MCF 10A (cell line): ENCODE measurements at places on chromosomes 2 and 18. TPM values are rescaled to one million over a fixed set of nuclear protein-coding genes. Genes with fewer than 3 reads are reported as not detected.
A peak's percentile ranks its signal among the peaks of the same experiment; 100 is the strongest.

DNA sequence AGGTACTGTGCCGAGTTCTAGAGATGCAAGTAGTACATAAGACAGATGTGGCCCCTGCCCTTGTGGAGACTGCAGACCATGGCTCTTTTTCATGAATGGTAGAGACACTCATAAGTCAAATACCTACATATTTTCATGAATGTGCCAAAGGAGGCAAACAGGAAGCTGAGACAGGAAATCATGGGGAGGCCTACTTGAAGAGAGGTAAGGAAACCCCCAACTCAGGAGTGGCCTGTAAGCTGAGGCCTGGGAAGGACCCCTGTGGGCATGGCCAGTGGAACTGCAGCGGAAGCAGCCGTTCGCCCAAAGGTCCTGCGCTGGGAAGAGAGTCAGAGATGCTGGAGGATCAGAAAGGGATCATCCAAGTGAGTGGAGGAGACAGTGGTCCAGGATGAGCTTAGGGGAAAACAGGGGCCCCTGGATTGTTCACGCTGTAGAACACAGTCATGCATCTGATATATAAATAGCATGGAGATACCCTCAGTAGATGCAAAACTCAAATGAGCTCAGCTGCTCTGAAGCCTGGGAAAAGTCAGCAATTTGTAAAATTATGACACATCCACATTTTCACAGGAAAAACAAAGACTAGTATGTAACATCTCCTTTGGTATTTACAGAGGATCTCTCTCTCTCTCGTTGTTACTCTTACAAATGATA is 228.9 kb downstream of the NEDD4L start:
- H3K27me3 ChIP-seq, result no peaks in the 10 kb centered on the region
- no peak for DNase-seq

DNA sequence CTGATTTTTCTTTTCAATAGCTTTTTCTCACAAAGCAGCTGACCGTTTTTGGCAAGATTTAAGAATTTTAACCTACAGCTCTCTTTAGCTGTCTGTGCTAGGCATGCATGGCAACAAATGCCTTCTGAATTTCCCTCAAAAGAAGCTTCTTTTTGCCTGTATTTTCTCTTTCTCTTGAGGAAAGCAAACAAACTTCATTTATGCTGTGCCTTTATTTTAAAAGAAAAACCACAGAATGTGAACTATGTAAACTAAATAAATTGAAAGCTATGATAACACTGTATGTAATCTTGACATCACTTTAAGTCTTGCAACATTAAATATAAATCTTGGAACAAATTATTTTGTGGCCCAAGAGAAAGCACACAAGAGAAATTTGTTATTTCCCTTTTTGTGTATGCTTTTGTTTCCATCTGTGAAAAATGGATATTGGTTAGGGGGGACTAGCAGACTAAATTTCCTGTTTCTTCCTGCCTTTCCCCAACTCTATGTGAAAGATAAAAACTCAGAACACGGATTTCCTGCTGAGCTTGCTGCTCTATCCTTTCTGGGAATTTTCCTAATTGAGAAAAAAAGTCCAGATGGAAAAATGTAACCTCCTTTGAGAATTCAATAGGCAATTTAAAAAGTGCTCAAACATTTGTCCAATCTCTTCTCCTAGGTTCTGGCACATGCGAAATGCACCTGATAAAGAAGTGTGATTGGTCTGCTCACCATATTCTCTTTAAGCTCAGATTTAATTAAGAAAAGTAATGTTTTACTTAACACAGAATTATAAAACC is 20.9 kb upstream of the TFPI start:
- H3K4me3 ChIP-seq, result no peak overlapping the region
- peak; percentile 11 for DNase-seq
- H3K27ac ChIP-seq, result peak overlapping the region; percentile 77
- H3K4me1 ChIP-seq, result peaks cover 9% of the 10 kb centered on the region
- H3K36me3 ChIP-seq, result peaks cover 6% of the 10 kb centered on the region
- no peaks in the 10 kb centered on the region for H3K27me3 ChIP-seq

- H3K4me3 ChIP-seq, result no peak overlapping the region
- H3K27me3 ChIP-seq, result peaks cover 27% of the 10 kb centered on the region
- H3K36me3 ChIP-seq, result no peaks in the 10 kb centered on the region
- H3K4me1 ChIP-seq, result peaks cover 19% of the 10 kb centered on the region
- no peak for DNase-seq
These were observed 154.0 kb upstream of the MSH6 start for GRCh38 chr2:47628904-47629303.

DNA sequence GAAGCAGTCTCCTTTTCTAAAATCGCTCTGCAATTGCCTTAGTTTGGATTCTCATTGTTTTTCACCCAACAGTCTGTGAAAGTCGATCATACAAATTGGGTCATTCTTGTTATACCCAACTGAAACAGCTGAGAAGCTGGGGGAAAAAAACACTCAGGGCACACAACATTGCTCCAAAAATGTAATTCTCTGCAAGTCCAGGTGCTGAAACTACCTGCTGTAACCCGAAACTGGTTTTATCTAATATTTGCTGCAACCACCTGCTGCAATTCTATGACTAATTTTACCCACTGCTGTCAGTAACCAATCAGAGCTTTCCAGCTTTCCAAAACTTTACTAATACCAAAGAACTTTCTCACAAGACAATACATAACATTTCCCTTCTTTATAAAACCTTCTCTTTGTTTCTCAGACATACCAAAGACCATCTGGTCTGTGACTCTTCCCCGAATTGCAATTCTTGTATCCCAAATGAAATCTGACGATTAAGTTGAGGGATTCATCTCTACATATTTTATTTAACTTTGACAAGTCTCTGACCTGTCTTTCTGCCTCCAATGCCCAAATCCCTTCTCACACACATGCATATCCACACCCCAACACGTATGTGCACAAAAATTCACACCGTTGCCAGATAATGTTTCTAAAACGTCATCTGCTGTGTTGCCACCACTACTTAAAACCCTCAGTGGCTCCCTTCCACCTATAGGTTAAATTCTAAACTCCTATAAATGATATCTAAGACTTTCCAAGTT is 198.3 kb downstream of the PIEZO2 start:
- H3K27me3 ChIP-seq, result no peaks in the 10 kb centered on the region
- H3K36me3 ChIP-seq, result no peaks in the 10 kb centered on the region
- H3K4me1 ChIP-seq, result peaks cover 15% of the 10 kb centered on the region
- H3K4me3 ChIP-seq, result no peak overlapping the region

- H3K27me3 ChIP-seq, result no peaks in the 10 kb centered on the region
- H3K36me3 ChIP-seq, result peaks cover 13% of the 10 kb centered on the region
- H3K4me1 ChIP-seq, result peaks cover 9% of the 10 kb centered on the region
- no peak for DNase-seq
These were observed 6.9 kb downstream of the HDAC4 start for GRCh38 chr2:239393941-239394340.

GRCh38 chr2:10785260-10785659 is 27.3 kb downstream of the PDIA6 start:
- H3K4me3 ChIP-seq, result no peak overlapping the region
- H3K27me3 ChIP-seq, result no peaks in the 10 kb centered on the region
- no peak for DNase-seq
- no peak overlapping the region for H3K27ac ChIP-seq

DNA sequence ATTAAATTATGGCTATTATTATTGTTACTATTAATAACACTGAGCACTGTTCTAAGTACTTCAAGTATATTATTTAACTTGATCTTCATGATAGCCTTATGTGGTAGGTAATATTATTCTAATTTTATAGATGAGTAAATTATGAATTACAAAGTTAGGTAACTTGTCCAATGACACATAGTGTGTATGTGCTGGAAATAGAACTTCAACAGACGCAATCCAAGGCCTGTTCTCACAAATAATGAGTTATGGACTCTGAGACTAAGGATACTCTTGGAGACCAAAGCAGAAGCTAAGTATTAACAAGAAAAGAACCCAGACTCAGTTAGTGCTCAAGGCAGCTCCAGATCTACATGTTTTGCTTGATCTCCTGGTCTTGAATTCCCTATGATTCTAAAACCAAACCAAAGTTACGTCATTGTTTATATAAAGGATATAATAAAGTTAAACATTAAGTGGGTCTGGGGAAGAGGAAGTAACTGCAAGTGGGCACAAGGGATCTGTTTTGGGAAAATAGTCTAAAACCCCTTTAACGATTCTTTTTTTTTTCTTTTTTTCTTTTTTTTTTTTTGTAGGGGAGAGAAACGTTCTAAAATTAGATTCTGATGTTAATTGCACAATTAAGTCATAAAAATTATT is 211.3 kb downstream of the ERBB4 start:
- peaks cover 9% of the 10 kb centered on the region for H3K27me3 ChIP-seq
- no peak overlapping the region for H3K27ac ChIP-seq
- H3K4me1 ChIP-seq, result no peaks in the 10 kb centered on the region
- no peak for DNase-seq
- H3K36me3 ChIP-seq, result no peaks in the 10 kb centered on the region

DNA sequence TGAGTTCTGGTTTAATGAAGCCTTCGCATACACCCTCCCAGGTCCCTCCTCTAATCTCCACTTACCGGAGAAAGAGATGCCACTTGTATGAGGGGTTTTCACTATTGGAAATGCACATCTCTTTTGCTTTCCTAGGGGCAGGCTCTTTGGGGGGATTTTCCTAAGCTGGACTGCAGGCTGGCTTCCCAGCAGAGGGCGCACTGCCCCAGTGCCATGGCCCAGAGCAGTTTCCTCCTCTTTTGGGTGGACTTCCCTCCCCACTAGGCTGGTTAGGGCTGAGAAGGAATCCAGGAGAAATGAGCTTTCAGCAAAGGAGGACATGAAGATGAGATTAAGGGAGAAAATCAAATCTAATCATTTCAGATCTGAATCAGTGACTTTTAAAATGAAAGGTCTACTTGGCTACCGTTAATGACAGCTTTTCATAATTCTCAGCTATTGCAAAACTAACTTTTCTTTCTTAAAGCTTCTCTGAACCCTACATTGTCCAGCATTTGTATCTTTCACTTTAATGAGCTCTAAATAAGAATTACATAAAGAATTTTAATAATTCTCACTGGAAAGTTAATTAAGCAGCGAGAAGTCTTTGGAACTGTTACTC is 784.1 kb upstream of the FANCL start:
- no peak overlapping the region for H3K27ac ChIP-seq
- peak; percentile 41 for DNase-seq
- no peaks in the 10 kb centered on the region for H3K4me1 ChIP-seq

GRCh38 chr2:1975060-1975459 is 230.7 kb upstream of the PXDN start:
- no peaks in the 10 kb centered on the region for H3K27me3 ChIP-seq
- no peaks in the 10 kb centered on the region for H3K36me3 ChIP-seq
- H3K27ac ChIP-seq, result no peak overlapping the region
- H3K4me3 ChIP-seq, result no peak overlapping the region
- peaks cover 29% of the 10 kb centered on the region for H3K4me1 ChIP-seq

DNA sequence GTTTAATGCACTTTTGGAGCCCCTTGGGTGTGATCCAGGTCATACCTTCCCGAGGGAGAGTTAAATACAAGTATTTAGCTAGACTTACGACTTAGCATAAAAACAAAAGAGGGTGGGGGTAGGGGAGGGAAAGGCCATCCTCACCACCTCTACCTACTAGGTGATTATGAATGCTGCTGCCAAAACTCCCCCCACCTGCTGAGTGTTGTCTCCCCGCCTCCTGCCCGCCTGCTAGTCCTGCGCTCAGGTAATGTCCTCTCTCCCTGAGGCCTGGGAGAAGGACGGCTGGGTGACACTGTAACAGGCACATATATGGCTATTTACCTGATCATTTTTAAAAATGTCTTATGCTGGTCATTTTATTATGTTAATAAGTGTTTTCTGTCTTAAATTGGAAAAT is 3.0 kb upstream of the NCKAP5 start:
- no peak for DNase-seq
- peaks cover 6% of the 10 kb centered on the region for H3K36me3 ChIP-seq
- H3K4me3 ChIP-seq, result no peak overlapping the region

DNA sequence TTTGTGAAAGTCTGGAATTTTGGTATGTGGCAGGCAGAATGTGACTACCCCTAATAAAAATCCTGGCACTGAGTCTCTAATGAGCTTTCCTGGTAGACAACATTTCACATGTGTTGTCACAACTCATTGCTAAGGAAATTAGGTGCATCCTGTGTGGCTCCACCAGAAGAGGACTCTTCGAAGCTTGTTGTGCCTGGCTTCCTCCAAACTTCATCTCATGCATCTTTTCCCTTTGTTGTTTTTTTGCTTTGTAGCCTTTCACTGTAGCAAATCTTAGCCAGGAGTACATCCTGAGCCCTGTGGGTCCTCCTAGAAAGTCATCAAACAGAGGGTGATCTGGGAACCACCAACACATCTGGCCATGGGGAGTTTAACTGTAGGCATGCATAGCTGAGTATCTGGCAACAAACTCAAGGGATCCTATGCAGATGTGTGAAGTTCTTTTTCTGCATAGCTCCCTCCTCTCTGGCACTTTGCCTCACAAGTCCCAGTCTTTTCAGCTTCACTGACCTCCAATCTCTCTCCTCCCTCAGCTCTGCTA is 42.1 kb upstream of the SERTAD2 start:
- H3K27ac ChIP-seq, result no peak overlapping the region
- no peak for DNase-seq
- no peak overlapping the region for H3K4me3 ChIP-seq
- no peaks in the 10 kb centered on the region for H3K36me3 ChIP-seq

- no peaks in the 10 kb centered on the region for H3K36me3 ChIP-seq
- H3K27me3 ChIP-seq, result peaks cover 3% of the 10 kb centered on the region
- H3K27ac ChIP-seq, result no peak overlapping the region
- H3K4me1 ChIP-seq, result no peaks in the 10 kb centered on the region
- H3K4me3 ChIP-seq, result no peak overlapping the region
- no peak for DNase-seq
These were observed 19.4 kb upstream of the DUSP2 start for GRCh38 chr2:96164459-96165184.

GRCh38 chr2:181563101-181563692 is 93.7 kb downstream of the CERKL start:
- no peaks in the 10 kb centered on the region for H3K36me3 ChIP-seq
- no peak overlapping the region for H3K4me3 ChIP-seq
- no peak overlapping the region for H3K27ac ChIP-seq
- H3K27me3 ChIP-seq, result no peaks in the 10 kb centered on the region

DNA sequence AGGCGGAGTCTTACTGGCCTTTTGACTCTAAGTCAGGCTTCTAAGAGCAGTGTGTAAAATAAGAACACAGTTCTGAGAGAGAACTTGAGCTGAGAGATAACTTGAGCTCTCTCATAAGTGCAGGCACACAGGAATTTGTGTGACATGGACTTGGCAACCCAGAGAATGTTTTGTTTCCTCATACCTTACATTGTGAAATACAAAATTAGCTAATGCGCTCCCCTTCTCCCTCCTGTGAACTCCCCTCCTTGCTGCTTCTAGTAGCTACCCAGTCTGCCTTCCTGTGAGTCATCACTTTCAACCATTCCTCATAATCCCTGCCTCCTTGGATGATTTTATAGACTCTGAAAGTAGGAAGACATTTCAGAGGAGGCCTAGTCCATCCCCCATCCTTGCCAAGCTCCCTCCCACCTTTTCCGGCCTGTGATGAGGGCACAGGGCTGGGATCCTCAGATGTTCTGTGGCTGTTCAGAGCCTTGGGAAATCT is 22.6 kb downstream of the FER1L5 start:
- H3K4me1 ChIP-seq, result no peaks in the 10 kb centered on the region
- no peaks in the 10 kb centered on the region for H3K36me3 ChIP-seq
- peak overlapping the region; percentile 2 for H3K4me3 ChIP-seq
- DNase-seq, result peak; percentile 99
- H3K27ac ChIP-seq, result peak overlapping the region; percentile 4

Gene TFCP2L1
- total RNA-seq, result 22.6 and 24.3 TPM in 2 replicates

Gene CCDC148
- total RNA-seq, result 0.51 and 0.96 TPM in 2 replicates

Gene CHRNG
- total RNA-seq, result not detected in 2 replicates

Gene PAX3
- total RNA-seq, result not detected in 2 replicates

Gene TANC1
- total RNA-seq, result 31.0 and 35.3 TPM in 2 replicates

Gene PSME4
- total RNA-seq, result 54.8 and 65.2 TPM in 2 replicates
